NCI-H187 treated with DMSO at 0.1 percent for 48 hours (cell line): ENCODE measurements at places on chromosomes 7 and 10.

DNA sequence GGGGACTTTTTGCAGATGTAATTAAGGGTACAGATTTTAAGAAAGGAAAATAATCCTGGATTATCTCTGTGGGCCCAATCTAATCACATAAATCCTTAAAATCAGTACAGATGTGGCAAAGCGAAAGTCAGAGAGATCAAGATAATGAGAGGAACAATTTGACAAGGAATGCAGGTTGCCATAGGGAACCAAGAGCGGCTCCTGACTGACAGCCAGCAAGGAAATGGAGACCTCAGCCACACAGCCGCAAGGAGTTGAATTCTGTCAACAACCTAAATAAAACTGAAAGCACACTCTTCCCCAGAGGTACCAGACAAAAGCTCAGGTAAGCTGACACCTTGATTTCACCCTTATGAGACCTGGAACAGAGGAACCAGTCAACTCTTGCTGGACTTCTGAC is 3.4 kb upstream of the PNPLA8 start:
- no peak for DNase-seq

DNA sequence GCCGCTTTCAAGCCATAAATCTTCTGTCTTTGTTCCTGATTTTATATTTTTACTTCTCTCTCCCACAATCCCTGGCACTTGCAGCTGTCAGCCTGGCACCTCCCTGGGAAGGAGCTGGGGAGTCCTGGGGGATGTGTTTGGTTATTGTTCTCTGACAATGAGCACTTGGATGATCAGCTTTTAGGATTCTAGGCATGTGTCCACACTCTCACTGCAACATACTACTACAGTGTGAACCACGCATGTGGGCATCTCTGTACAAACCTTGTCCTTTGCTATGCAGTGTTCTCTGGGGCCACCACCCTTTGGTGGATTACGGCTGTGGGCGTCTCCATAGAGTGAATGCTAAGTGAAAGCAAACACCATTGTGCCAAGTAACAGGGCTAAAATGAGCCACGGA is 168.4 kb upstream of the KMT2E start:
- DNase-seq, result no peak

GRCh38 chr7:14209896-14210484 is 220.5 kb upstream of the ETV1 start:
- no peak for DNase-seq

GRCh38 chr7:42210779-42211178 is 26.2 kb downstream of the GLI3 start:
- DNase-seq, result no peak

- no peak for DNase-seq
Measured at GRCh38 chr10:76429368-76430060, 998.1 kb downstream of the LRMDA start.

DNA sequence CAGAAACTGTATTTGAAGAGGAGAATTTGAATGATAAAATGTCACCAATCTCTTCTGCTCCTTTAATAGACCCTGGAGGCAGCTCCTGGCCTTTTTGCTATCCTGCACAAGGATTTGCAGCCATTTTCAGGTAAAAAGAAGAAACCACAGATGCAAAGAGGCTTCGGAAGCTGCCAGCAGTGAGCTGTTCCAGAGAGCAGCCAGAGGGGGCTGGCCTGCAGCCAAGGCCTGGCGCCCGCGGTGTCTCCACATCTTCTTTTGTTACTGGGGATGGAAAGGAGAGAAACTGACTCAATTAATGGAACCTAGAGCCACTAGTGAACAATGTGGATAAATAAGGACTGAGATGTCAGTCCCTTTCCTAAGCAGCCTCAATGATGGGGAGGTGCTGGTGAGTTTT is 23.9 kb upstream of the GPR26 start:
- DNase-seq, result no peak

GRCh38 chr10:95506056-95506737 is 55.0 kb downstream of the SORBS1 start:
- no peak for DNase-seq

GRCh38 chr10:133474027-133474426 is 20.3 kb downstream of the SCART1 start:
- no peak for DNase-seq

- no peak for DNase-seq
Measured at GRCh38 chr7:65927489-65928448, 54.2 kb downstream of the GUSB start.

GRCh38 chr7:151626422-151627115 is 106.9 kb upstream of the RHEB start:
- DNase-seq, result no peak

DNA sequence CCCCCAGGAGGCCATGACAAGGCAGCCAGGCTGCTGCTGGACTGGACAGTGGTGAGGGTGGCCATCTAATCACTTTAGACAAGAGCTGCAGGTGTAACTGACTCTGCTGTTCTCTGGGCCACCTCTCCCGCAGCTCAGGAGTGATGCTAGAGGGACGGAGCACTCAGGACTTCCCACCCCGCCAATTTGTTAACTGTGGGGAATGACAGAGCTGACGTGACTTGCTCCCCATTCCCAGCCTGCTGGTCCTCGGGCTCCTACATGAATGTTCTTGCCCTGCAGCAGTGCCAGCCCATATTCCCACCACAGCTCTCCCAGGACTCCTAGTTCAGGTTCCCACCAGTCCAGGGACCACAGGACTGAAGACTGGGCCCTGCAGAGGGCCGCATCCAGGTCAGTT is 16.7 kb upstream of the NPFFR1 start:
- DNase-seq, result no peak

- no peak for DNase-seq
Measured at GRCh38 chr10:7942316-7942715, 112.2 kb upstream of the GATA3 start.

DNA sequence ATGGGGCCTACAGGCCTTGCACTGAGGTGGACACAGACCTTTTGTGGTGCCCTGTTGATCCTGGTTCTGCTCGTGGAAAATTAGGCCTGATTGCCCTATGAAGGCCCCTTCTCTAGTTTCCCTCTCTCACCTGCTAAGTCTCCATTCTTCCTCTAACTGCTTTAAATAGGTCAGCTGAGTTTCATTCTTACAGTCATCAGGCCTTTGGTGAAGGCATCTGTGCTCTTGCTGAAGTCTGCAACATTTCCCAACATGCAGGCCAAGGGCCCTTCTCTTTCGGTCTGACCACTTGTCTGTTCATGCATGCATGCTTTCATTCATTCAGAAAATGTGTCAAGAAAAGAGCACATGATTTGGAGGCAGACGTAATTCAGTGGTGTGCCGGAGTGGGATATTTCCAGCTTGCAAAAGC is 244.0 kb downstream of the BUB3 start:
- no peak for DNase-seq

DNA sequence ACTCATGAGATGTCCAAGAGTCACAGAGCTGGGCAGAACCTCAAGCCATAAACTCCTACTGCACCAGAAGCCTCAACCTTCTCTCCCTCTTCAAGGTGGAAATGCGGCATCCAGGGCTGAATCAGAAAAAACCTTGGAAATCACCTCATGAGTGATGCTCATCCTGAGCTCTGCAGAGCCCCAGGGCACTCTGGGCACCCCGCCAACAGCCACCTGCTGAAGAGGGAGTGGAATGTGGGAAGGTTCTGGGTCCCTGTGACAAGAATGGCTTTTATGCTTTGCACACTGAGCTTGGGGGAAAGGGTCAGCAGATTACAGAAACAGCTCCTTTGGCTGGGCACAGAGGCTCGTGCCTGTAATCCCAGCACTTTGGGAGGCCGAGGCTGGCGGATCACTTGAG is 18.8 kb downstream of the NUDT1 start:
- DNase-seq, result no peak
